Body of pancreas (tissue), 4 donors: ENCODE measurements at places on chromosomes 16 and 17.

GRCh38 chr16:65876056-65876408, 490.5 kb upstream of the CDH5 start:
- no peak for DNase-seq
- H3K4me3 ChIP-seq, result no peak overlapping the region
- H3K27ac ChIP-seq, result no peak overlapping the region
- no peaks in the 10 kb centered on the region for H3K36me3 ChIP-seq

- H3K36me3 ChIP-seq, result no peaks in the 10 kb centered on the region
- H3K4me3 ChIP-seq, result no peak overlapping the region
- peaks cover 29% of the 10 kb centered on the region for H3K4me1 ChIP-seq
- peaks cover 5% of the 10 kb centered on the region for H3K27me3 ChIP-seq
Measured at GRCh38 chr16:88387941-88388627, 5.3 kb downstream of the ZNF469 start.

DNA sequence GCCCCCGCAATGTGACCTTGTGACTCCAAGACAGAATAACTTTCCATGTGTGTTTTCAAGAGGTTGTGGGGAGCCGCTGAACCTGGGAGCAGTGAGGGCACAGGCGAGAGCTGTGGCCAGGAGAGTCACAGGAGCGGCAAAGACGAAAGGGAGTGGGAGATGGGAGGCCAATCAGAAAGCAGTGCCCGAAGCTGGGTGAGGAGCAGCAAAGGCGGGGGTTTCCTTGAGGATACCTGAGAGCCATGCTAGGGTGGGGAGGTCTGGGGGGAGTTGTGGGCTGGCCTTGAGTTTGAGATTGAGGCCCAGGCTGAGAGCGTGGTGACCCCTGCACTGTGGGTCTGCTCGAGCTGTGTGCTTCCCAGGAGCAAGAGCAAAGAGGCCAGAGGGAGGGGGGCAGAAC, 23.2 kb upstream of the NPTX1 start:
- no peaks in the 10 kb centered on the region for H3K27me3 ChIP-seq
- DNase-seq, result no peak
- H3K4me1 ChIP-seq, result no peaks in the 10 kb centered on the region
- no peak overlapping the region for H3K27ac ChIP-seq
- H3K4me3 ChIP-seq, result no peak overlapping the region

DNA sequence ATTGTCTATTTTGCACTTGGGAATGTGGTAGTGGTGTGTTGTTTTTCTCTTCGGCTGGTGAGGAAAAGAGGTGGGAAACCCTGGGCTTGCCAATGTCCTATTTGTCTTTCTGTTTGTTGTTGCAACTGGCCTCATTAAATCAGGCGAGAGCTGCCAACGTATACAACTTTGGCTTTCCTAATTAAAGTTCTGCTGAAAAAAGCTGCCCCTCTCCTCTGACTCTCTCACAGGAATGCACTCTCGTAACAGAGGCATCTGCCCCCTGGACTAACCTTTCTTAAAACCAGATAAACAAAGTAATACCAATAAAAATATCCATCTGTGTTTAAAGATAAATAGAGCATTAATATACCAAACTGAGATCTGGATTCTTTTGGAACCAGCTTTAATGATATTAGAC, 7.8 kb downstream of the CDRT15 start:
- H3K4me1 ChIP-seq, result no peaks in the 10 kb centered on the region
- no peaks in the 10 kb centered on the region for H3K36me3 ChIP-seq
- DNase-seq, result no peak
- H3K27me3 ChIP-seq, result no peaks in the 10 kb centered on the region
- no peak overlapping the region for H3K4me3 ChIP-seq

- no peak overlapping the region for H3K4me3 ChIP-seq
- peak; percentile 44 for DNase-seq
- H3K4me1 ChIP-seq, result peaks cover 2% of the 10 kb centered on the region
- H3K27ac ChIP-seq, result no peak overlapping the region
Measured at GRCh38 chr16:28321700-28322411, 29.5 kb downstream of the SBK1 start.

GRCh38 chr17:7862692-7863437, 5.1 kb downstream of the CYB5D1 start:
- DNase-seq, result peak; percentile 65
- no peak overlapping the region for H3K27ac ChIP-seq
- no peak overlapping the region for H3K4me3 ChIP-seq
- H3K27me3 ChIP-seq, result no peaks in the 10 kb centered on the region

DNA sequence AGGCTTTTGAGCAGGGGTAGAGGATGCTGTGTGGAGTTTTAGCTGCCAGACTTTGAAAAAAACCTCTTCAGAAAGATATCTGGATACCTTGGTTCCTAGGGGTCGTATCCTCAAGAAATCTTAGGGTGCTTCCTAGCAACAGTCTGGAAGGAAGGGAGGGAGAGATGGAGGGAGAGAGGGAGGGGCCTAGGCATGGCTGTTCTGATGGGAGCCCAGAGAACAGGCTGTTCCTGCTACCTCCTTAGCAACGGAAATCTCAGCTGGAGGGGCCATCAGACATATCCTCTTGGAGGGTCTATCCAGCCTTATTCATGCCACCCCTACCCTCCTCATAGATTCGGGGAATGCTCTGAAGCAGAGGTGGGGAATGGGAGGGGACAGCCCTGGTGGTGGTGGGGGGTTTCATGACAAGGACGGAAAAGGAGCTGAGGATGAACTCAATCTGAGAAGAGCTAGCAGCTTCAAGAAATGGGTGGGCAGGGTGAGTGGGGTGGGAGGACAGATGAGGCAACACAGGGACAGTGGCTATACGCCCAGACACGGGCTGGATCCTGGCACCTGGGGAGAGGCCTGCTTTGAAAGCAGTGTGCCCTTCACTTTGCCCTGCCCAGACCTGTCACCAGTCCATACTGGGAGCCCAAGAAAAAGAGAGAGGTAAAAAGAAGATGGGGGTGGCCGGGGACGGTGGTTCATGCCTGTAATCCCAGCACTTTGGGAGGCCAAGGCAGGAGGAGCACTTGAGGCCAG, 2.9 kb upstream of the THRA start:
- DNase-seq, result no peak
- no peak overlapping the region for H3K4me3 ChIP-seq
- H3K27me3 ChIP-seq, result no peaks in the 10 kb centered on the region
- no peak overlapping the region for H3K27ac ChIP-seq

DNA sequence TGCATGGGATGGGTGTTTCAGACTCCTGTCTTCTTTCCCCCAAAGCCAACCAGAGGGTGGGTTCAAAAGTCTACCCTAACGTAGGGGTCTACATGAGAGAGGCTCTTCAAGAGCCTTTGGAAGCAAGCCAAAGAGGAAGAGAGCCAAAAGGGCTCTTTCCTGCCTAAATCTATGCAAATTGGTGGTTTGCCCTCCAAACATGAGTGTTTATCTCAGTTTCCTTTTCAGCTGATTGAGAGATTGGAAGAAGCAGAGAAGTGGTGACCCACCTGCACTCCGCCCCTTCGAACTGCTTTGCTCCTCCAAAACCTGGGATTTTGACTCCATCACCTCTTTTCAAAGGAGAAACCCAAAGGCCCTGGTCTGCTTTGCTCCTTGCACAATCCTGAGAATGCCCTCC, 65.4 kb upstream of the MAF start:
- H3K36me3 ChIP-seq, result no peaks in the 10 kb centered on the region
- DNase-seq, result no peak
- H3K27me3 ChIP-seq, result no peaks in the 10 kb centered on the region

DNA sequence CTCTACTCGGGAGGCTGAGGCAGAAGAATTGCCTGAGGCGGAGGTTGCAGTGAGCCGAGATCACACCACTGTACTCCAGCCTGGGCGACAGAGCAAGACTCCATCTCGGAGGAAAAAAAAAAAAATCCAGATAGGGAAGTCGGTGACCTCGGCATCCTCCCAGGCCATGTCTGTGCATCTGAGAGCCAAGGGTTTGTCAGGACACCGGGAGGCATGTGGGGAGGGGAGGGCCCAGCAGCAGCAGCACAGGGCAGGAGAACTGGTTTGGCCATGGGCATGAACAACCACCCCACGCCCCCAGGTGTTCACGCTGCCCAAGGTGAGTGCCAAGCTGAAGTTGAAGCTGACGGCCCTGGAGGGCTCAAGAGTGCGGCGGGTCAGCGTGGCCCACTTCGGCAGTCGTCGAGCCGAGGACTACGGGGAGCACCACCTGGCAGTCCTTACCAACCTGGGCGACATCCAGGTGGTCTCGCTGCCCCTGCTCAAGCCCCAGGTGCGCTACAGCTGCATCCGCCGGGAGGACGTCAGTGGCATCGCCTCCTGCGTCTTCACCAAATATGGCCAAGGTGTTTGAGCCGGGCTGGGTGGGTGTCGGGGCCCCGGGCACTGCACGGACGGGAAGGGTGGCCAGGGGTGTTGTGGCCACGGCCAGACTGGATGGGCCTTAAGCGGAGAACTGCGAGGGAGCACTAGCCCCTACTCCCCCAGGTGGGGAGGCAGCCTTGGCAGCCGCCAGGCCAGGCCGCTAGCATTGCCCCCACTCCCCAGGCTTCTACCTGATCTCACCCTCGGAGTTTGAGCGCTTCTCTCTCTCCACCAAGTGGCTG, 14.7 kb upstream of the MYO15B start:
- H3K4me3 ChIP-seq, result no peak overlapping the region
- no peak overlapping the region for H3K27ac ChIP-seq
- H3K4me1 ChIP-seq, result peaks cover 7% of the 10 kb centered on the region
- H3K36me3 ChIP-seq, result peaks cover 26% of the 10 kb centered on the region
- DNase-seq, result no peak

- peak overlapping the region; percentile 92 for H3K27ac ChIP-seq
- DNase-seq, result peak; percentile 38
- H3K36me3 ChIP-seq, result no peaks in the 10 kb centered on the region
- H3K27me3 ChIP-seq, result no peaks in the 10 kb centered on the region
Measured at GRCh38 chr16:23508589-23509440, 1.5 kb downstream of the GGA2 start.

GRCh38 chr17:41894791-41895331, 23.9 kb downstream of the ACLY start:
- H3K27me3 ChIP-seq, result no peaks in the 10 kb centered on the region
- DNase-seq, result peak; percentile 39
- H3K4me3 ChIP-seq, result no peak overlapping the region
- peaks cover 23% of the 10 kb centered on the region for H3K36me3 ChIP-seq
- H3K4me1 ChIP-seq, result peaks cover 37% of the 10 kb centered on the region
- H3K27ac ChIP-seq, result peak overlapping the region; percentile 52

- no peaks in the 10 kb centered on the region for H3K27me3 ChIP-seq
- no peak overlapping the region for H3K27ac ChIP-seq
- no peaks in the 10 kb centered on the region for H3K4me1 ChIP-seq
- DNase-seq, result no peak
Measured at GRCh38 chr17:36851250-36851649, 86.0 kb upstream of the LHX1 start.

DNA sequence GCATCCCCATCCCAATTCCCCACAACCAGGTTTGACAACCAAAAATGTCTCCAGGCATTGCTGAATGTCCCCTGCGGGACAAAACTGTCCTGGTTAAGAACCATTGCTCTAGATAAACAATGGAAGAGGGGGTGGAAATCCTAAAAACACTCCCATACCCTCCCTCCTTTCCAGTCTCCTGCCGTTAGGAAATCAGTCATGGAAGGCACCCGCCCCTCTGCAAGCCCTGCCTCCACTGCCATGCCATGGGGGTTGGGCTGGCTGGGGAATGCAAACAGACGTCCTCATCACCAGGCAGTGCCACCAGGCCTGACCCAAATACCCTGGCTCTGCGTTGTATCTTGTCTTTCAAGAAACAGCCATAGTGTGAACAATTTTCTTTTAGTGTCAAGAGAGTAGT, 57.5 kb downstream of the CYTH1 start:
- peaks cover 28% of the 10 kb centered on the region for H3K4me1 ChIP-seq
- no peaks in the 10 kb centered on the region for H3K27me3 ChIP-seq
- DNase-seq, result no peak
- no peaks in the 10 kb centered on the region for H3K36me3 ChIP-seq
- H3K27ac ChIP-seq, result no peak overlapping the region

- H3K27me3 ChIP-seq, result no peaks in the 10 kb centered on the region
- no peaks in the 10 kb centered on the region for H3K36me3 ChIP-seq
- DNase-seq, result peak; percentile 69
Measured at GRCh38 chr16:30896261-30896888, at the start of gene CTF1. Gene CTF1, plus strand, starts transcription at chr16:30896614. Its CDS starts 30 bp downstream, at chr16:30896644.

DNA sequence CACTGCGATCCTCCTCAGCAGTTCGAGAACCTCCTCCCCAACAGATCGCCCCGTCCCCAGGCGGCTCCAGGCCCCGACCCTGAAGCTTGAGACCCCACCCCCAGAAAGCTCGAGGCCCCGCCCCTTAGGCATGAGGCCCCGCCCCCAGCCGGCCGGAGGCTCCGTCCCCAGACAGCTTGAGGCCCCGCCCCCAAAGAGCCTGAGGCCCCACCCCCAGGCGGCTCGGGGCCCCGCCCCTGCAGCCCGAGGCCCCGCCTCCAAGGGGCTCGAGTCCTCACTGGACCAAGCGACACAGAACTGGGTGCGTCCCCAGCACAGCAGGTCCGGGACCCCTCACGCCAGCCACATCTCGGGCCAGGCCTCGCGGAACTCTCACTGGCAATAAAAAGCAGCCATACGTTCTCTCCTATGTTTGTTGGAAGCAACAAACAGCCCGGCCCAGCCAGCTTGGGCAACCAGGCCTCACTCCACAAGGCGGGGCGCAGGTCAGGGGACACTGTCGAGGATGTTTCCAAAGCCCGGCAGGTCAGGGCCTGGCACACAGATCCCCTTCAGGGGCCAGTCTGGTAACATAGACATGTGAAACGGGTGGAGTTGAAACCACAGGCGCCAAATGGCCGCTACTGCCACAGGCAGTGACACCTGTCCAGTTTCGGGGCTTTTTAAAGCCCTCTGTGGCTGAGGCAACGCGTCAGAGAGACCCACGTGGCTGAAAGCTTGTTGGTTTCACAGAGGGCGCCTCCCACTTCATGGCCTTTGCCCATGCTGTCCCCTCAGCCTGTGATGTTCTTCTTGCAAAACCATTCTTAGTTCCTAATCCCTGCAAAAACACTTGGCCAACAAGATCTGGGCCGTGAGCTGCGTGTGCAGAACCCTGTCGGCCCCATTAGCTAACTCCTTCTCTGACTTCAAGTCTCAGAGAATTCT, 224.2 kb downstream of the PARN start:
- no peak for DNase-seq
- H3K4me3 ChIP-seq, result no peak overlapping the region
- H3K27ac ChIP-seq, result no peak overlapping the region
- no peaks in the 10 kb centered on the region for H3K27me3 ChIP-seq
- no peaks in the 10 kb centered on the region for H3K36me3 ChIP-seq

DNA sequence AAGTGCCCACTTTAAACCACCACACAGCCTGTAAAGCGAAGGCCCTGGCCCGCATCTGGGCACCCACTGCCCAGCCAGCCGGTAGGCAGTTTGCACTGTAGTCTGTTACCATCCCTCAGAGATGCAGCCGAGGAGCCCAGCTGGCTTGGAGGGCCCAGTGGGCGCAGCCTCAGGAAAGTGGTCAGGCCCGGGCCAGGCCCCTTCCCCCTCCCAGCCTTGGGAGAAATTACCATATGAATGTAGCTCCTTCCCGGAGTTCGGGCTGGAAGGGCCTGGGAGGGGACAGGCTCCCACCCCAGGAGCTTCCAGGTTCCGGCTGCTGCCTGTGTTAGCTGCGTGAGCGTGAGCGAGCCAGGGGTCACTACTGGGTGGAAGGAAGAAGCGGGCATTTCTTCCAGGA, 325.4 kb downstream of the SEC14L1 start:
- no peaks in the 10 kb centered on the region for H3K27me3 ChIP-seq
- no peaks in the 10 kb centered on the region for H3K36me3 ChIP-seq
- no peak overlapping the region for H3K27ac ChIP-seq
- peaks cover 36% of the 10 kb centered on the region for H3K4me1 ChIP-seq
